SJSA1 (cell line): ENCODE measurements at places on chromosomes 5 and 9. TPM values are rescaled to one million over a fixed set of nuclear protein-coding genes. Genes with fewer than 3 reads are reported as not detected.
A peak's percentile ranks its signal among the peaks of the same experiment; 100 is the strongest.

GRCh38 chr5:159331093-159331973, 1.0 kb upstream of the IL12B start:
- no peak for DNase-seq

DNA sequence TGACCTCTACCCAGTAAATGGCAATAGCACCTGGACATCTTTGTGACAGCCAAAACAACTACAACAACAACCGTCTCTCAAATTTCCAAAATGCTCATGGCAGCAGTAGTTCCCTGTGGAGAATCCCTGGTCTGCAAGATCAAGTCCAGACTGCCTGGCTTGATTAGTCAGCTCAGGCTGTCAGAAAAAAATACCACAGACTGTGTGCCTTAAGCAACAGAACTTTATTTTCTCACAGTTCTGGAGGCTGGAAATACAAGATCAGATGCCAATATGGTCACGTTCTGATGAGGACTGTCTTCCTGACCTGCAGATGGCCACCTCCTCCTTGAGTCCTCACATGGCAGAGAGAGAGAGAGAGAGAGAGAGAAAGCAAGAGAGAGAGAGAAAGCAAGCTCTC, 52.3 kb upstream of the MOCS2 start:
- no peak for DNase-seq

DNA sequence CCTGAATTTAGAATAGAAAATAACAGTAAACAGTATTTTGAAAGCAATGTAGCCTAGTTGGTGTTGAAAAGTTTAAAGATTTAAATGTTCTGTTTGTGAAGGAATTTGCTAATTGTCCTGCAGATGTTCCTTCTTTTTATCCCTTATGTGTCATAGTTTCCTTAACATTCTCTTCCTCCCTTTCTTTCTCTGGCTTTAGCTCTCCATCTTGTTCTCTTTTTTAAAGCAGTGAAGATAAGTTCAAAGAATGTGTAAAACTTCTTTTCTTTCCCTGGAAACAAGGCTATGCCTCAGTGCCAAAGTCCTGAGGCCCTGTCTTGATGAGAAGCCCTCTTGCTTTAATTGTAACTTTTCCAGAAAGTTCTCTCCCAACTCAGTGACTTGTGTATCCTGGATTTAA, 24.4 kb upstream of the GAS1 start:
- no peak for DNase-seq

DNA sequence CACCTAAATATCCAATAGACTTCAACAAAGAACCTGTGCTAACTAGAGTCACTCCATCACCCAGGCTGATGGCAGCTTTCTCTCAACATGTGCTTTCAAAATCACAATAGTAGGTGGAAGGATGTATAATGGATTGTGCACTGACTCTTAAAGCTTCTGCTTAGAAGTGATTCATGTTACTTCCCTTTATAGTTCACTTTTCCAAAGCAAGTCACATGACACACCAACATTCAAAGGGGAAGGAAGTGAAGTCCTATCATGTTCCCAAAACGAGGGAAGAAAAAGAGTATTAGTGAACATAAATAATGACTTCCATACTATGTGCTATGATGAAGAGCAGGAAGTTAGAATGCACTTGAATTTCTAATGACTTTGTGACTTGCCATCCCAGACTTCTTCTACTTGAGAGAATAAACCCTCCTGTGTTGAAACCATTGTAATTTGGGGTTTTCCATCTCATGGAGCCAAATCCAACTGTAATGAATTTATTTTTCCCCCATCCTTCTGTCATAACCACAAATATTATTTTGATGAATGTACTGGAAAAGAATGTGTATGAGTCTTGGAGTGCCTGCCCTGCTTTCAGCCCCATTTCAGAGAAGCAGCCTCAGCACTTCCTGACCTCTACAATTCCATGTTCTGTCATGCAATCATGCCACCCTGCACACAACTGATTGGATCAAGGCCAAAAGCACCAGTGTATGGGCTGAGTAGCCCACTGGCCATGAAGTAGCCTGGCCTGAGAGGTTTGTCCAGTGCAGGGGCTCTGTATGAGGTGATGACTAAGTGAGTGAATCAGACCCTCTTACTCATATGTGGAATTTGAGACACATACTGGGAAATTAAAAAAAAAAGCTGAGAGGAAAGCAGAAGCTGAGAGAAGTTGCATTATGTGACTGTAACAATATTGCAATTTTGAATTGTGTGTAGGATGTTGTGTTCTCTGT, 525.9 kb upstream of the CLINT1 start:
- peak; percentile 99 for DNase-seq

DNA sequence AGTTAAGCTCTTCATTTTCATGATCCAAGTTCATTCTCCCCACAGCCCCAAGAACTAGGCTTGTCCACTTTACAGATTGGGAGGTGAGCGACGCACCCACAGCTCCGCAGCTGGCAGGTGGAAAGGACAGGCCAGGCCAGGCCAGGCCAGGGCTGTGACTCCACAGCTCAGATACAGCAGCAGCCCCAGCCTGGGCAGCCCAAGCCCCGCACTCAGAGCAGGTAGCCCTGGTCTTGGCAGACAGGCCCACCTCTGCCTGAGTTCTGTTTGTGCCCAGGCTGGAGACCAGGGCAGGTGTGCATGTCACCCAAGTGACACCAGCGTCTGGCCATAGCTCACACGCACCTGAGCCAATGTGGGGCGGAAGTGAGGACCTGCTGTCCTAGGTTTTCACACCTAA, 124.7 kb downstream of the WNK2 start:
- no peak for DNase-seq

DNA sequence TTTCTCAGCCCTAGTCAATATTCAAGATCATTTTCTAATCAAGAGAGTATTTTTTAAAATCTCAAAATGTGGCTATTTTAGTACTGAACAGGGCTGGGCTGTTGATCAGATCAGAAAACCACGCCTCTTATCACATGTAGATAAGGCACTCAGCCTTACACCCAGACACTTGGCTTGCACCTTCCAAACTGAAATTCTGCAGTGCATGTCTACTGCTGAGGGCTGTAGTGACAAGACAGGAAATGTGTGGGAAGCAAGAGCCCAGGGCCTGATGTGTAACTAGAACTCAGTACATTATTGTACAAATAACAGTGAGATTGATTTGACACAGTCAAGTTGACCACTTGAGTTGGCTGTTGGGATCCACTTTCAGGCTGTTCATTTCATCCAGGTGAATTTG, 48.6 kb downstream of the UBE2QL1 start:
- no peak for DNase-seq

- no peak for DNase-seq
Measured at GRCh38 chr9:34957492-34958410, at the start of gene PHF24. TSS of gene PHF24 (plus strand) at chr9:34958285. CDS start at chr9:34971299, 13,014 bp downstream.

- no peak for DNase-seq
Measured at GRCh38 chr5:101605700-101606099, 690.4 kb downstream of the SLCO4C1 start.

GRCh38 chr5:157575381-157576020, at the start of gene ADAM19:
TSS of gene ADAM19 (minus strand) at chr5:157575775. CDS start at chr5:157575696, 79 bp downstream.
- DNase-seq: peak; percentile 81

GRCh38 chr5:67315082-67315989, 118.7 kb upstream of the CD180 start:
- peak; percentile 48 for DNase-seq

GRCh38 chr9:105639936-105640335, 22.3 kb upstream of the TAL2 start:
- no peak for DNase-seq

GRCh38 chr9:93422977-93423616, 28.4 kb upstream of the FAM120A start:
- no peak for DNase-seq

DNA sequence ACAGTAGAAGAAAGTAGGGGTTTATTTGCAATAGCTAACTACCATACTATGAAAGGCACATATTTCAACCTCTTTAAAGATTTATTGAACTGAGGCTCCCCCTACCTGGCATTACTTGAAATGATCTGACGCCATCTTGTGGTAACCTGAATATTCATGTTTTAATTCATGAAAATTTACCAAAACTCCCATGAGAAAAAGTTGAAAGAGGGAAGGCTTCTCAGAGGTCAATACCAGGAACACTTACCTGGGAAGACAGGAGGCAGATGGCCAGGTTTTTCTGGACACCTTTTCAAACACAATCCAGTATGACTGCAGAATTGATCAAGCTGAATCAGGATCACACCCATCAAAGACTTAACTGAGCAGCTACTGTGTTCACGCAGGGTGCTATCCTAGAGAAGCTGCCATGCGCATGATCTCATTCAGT, 9.4 kb downstream of the PRELID2 start:
- DNase-seq: peak; percentile 51

DNA sequence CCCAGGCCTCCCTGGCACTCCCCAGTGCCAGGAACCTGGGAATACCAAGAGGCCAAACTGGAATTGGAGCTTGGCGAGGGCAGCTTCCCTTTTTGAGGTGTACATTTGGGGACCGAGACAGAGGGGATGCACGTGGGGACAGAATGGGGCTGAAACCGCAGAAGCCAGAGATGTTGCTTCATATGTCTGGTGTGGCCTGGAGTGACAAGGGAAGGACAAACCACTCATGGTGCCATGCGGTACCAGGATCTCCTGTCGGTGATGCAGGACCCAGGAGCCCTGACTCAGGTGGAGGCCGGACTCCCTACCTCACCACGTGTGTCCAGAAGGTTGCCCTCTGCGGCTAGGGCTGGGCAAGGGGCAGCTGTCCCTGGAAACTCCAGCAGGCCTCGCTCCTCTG, 4.0 kb upstream of the CSF2 start:
- DNase-seq: no peak

DNA sequence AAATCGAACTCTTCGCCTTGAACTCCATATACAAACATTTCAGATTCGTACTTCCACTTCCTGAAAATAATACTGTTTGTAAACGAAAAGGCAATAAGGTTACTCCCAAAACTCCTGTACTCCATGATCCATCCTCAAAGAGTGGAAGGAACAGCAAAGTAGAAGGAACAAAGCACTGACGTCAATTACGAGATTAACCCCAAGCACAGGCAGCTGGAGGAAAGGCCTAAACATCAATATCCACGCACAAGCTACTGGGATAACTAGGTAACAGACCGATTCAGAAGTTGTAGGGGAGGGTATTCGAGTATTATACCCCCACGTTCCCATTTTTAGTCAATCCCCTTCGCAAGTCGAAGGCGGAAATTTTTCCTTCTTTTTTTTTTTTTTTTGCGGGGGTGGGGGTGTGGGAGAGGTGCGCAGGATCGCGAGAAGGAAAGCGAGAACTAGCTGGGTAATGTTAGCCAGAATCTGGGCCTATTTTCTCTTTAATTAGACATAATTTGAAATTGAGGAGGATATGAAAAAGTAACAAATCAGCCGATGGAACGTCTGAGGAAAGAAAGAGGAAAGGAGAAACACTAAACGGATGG, 909 bp downstream of the AFF4 start:
- peak; percentile 48 for DNase-seq

DNA sequence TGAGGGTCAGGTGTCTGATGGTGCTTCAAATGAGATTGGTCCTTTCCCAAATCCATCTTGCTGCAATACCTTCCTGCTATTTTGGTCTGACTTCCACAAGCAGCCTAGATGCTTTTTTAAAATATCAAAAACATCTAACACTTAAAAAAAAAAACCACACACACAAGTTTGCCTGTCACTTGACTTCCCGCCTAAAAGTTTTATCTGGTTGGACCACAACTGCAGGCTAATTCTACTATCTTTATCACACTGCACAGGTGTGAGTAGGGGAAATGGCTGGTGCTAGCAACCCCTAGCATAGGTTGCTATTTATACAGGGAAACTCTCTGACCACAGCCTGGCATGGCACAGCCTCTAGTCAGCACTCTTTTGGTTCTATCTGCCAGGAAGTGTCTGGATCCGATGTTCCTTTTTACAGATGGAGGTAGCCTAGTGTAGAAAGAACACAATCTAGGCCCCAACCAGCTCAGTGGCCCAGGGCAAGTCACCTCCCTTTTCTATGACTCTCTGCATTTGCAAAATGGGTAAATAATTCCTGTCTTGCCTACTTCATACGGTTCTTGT, at the start of gene HEMGN:
Gene HEMGN, minus strand, starts transcription at position 92 of the 564 bp plus-strand sequence. Its CDS starts 36 bp downstream, at position 56.
- DNase-seq: no peak

GRCh38 chr5:93915142-93915553, 173.7 kb upstream of the POU5F2 start:
- no peak for DNase-seq

ENHO gene
- total RNA-seq: not detected in 2 replicates

ANXA2R gene
- 1.4 and 2.5 TPM in 2 replicates for total RNA-seq

OLFML2A gene
- total RNA-seq: 5.0 and 7.8 TPM in 2 replicates

PCDHB9 gene
- 2.7 and 3.8 TPM in 2 replicates for total RNA-seq

CER1 gene
- total RNA-seq: not detected in 2 replicates

ZBTB43 gene
- total RNA-seq: 6.5 and 6.8 TPM in 2 replicates

CCDC171 gene
- 0.47 and 0.53 TPM in 2 replicates for total RNA-seq

ZNF454 gene
- not detected in 2 replicates for total RNA-seq

POU4F3 gene
- total RNA-seq: 0.16 TPM in 1 of 2 replicates, not detected in the other
